CD4-positive, alpha-beta T cell treated with Interleukin-1 beta for 1 hour (primary cell): ENCODE measurements at places on chromosomes 7 and 10.

GRCh38 chr10:29920408-29921070 lies 138.8 kb downstream of the JCAD start:
- no peak for DNase-seq

DNA sequence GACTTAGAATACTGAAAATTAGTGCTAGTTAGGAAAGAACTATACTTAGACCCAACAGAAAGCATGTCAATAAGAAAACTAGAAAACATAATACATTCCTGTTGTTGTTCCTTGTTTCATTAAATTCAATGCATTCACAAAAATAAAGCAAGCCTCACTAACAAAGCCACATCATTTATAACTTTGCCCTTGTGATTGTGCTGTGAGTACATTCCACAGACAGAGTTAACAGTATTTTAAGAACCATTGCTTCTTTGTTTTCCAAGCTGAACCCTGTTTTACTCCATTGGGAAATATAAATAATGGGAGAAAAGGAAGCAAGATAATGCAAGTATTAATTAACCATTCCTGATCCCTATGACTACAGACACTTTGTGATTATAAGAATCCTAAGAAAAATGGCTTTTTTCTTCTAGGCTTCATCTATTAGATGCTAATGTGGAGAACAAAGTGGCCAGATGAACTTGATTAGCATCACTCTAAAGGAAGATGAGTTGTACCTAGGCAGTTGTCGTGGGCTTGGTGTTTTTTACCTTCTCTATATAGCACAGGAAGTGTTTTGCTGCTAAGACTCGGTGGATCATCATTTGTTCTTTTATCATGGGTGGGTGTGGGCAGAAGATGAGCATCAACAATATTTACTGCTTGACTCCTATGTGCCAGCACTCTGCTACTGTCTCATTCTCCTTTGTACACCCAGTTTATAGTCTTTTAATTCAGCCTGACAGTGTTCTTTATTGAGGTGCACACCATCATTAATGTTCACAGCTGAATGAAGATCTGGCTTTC lies 34.2 kb upstream of the ZNRF2 start:
- no peak for DNase-seq

- DNase-seq: no peak
These were observed 296.1 kb upstream of the SEMA3A start for GRCh38 chr7:84490661-84491060.

DNA sequence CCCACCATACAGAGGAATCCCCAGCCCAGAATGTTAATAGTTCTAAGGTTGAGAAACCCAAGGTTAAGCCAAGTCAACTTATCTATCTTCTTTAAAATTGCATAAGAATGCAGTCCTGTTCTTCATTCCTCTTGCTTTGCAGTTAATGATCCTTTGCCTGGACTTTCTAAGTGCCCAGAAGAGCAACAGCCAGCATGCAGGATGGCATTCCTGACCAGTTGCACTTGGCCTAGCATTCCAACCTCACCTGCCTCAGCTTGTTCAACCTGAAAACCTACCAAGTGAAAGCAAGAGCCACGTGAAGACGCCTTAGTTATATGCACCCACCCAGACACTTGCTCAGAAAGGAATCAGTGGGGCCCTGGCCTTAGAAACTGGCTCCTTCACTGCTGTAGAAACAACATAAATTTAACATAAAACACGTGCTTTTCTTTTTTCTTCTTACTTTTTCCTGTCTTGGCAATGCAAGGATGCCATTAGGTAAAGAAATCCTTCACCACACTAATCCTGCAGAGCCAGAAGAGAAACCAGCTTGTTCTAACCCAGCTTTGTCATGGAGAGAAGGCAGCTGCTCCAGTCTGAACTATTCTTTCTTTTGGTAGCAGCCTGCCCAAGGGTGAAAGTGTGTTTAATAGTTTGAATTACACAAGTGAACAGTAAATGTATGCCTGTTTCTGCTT lies 25.0 kb downstream of the EGFR start:
- DNase-seq: no peak
